Non-pigmented ciliary epithelial cell (primary cell): ENCODE measurements at places on chromosomes 1 and 21.

DNA sequence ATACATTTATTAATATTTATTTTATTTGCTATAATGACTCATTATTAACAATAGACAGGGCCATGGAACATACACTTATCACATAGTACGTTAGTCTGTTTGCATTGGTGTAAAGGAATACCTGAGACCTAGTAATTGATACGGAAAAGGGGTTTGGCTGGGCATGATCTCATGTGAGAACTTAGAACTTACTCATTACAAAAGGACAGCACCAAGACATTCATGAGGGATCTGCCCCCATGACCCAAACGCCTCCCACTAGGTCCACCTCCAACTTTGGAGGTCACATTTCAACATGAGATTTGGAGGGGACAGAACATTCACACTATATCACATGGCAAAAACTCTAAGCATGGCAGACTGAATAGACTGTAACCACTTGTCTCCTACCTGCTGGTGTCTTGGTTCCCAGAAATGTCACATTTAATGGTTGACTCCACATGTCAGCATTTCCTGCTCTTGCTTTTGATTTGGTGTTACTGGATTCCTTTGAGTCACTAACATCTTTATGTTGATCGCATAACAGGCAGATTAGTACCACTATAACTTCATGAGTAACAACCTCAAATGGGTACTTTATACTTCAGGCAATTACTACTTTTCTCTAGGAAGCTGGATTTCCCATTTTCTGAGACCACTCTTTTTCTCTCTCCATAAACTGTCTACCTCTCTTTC, 3.5 kb upstream of the C1orf116 start:
- DNase-seq = no peak

DNA sequence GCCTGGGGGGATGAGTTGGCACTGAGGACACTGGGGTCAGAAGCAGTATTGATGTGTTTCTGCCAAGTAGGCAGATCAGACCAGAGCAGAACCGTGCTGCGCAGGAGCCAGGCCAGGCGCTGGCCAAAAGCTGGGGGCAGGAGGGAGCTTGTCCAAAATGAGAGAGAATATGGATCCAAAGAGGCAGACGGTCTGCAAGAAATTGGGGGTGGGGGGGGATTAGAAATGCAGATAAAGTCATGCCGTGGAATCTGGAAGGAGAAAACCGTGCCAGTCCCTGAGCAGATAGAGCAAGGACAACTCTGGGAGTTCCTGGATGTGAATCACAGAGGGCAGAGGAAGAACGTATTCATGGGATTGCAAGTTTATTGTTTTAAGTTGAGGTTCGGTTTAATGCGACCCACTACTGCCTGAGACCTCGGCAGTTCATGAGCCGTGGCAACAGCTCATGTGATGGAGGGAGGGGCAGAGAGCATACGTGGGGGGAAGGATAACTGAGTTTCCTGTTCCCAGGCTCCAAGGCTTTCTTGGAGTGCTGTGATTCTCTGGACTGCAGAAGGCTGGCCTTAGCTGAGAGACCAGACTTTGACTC, 224.0 kb downstream of the FGGY start:
- DNase-seq = no peak

DNA sequence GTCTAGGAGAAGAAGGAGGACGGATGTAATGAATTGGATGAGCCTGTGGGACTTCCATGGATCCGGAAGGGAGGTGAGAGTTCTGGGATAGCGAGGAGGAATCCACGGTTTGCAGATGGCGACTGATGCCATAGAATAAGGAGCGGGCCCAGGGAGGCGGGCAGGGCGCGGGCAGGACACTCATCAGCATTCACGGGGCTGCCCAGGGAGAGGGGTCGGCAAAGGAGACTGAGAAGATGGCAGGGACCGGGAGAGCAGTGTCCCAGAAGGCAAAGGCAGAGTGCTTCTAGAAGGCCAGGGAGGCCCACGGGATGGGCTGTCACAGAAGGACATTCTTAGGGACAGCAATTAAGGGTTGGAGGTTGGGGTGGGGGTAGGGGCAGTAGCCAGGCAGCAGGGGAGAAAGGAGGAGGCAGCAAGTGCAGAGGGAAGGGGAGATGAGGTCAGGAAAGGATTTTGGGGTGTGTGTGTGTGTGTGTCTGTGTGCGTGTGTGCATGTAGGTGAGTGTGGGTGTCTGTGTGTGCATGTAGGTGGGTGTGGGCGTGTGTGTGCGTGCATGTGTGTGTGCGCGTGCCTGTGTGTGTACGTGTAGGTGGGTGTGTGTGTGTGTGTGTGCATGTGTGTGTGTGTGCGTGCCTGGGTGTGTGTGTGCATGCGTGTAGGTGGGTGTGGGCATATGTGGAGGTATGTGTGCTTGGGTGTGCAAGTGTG, 1.1 kb upstream of the COL8A2 start:
- no peak for DNase-seq

GRCh38 chr1:246987083-246987690, 20.7 kb downstream of the ZNF695 start:
- DNase-seq = no peak

DNA sequence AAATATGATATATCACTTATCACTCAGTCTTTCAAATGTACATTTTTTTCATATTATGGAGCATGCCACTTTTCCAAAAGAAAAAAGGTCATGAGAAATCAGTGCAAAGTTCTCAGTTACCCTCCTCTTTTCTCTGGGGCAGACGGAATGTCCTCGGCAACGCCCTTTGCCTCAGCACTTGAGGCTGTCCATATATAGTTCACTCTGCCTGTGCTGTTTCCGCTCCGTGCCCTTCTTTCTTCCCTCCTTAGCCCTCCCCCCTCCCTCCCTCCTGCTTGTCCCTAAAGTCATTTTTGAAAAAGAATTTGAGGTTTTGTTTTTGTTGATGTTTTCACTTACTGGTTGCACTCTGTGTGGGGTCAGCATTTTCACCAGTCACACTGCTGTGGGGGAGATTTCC, 5.4 kb downstream of the BARHL2 start:
- no peak for DNase-seq

- DNase-seq = no peak
Measured at GRCh38 chr1:17409391-17409811, 30.1 kb downstream of the RCC2 start.

- no peak for DNase-seq
Measured at GRCh38 chr1:109040989-109041620, 797 bp downstream of the WDR47 start.

DNA sequence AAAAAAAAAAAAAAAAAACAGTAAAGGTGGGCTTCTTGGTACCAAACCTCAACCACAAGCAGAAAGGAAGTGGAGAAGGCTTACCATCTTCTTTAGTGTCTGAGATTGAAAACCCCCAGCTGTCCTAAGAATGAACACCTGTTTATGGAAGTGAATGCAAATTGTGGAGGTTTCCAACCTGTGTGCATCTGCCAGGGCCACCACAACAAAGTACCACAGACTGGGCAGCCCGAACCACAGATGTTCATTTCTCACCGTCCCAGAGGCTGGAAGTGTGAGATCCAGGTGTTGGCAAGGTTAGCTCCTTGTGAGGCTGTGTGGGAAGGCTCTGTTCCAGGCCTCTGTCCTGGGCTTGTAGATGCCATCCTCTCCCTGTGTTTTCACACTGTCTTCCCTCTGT, 348.7 kb downstream of the SETD4 start:
- DNase-seq = no peak

GRCh38 chr1:173415905-173416450, 61.2 kb upstream of the PRDX6 start:
- no peak for DNase-seq

GRCh38 chr1:21963477-21964217, 13.2 kb upstream of the CELA3B start:
- no peak for DNase-seq

DNA sequence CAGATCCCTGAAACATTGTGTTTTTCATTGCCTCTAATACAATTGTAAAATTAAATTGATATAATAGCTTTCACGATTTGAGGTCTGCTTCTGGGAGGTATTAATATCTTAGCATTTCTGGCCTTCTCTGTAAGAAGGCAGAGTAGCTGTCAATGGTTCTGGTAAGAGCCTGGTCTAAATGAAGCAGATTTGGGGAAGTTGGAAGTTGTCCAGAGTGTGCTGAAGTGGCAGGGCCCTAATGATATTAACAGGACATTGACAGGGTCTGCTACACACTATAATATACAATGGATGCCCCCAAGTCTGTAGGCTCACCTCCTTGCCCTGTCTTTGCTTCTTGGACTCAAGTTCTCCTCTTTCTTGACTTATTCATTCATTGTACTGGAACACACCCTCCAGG, 99.5 kb downstream of the C4BPA start:
- DNase-seq = no peak

DNA sequence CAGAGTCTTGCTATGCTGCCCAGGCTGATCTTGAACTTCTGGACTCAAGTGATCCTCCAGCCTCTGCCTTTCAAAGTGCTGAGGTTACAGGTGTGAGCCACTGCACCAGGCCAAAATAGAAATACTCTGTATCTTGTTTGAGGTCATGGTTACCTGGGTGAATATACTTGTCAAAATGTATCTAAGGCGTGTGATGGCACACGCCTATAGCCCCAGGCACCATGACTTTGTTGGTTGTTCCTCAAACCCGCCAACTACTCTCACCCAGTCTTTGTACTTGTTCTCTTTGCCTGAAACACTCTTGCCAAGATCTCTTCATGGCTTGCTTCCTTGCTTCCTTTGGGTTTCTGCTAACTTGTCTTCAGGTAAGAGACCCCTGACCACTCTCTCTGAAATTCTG, 38.0 kb upstream of the RGS5 start:
- no peak for DNase-seq

- no peak for DNase-seq
Measured at GRCh38 chr1:210822932-210823331, 311.0 kb downstream of the KCNH1 start.

DNA sequence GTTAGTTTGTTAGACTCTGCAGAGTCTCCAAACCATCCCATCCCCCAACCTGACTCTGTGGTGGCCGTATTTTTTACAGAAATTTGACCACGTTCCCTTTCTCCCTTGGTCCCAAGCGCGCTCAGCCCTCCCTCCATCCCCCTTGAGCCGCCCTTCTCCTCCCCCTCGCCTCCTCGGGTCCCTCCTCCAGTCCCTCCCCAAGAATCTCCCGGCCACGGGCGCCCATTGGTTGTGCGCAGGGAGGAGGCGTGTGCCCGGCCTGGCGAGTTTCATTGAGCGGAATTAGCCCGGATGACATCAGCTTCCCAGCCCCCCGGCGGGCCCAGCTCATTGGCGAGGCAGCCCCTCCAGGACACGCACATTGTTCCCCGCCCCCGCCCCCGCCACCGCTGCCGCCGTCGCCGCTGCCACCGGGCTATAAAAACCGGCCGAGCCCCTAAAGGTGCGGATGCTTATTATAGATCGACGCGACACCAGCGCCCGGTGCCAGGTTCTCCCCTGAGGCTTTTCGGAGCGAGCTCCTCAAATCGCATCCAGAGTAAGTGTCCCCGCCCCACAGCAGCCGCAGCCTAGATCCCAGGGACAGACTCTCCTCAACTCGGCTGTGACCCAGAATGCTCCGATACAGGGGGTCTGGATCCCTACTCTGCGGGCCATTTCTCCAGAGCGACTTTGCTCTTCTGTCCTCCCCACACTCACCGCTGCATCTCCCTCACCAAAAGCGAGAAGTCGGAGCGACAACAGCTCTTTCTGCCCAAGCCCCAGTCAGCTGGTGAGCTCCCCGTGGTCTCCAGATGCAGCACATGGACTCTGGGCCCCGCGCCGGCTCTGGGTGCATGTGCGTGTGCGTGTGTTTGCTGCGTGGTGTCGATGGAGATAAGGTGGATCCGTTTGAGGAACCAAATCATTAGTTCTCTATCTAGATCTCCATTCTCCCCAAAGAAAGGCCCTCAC, at the start of gene OLIG2:
Gene OLIG2 (plus strand): TSS at position 447 of the 954 bp plus-strand sequence. CDS start 928 bp downstream, outside the sequence.
- no peak for DNase-seq

GRCh38 chr21:35014302-35015041, 34.6 kb downstream of the RUNX1 start:
- DNase-seq = no peak

DNA sequence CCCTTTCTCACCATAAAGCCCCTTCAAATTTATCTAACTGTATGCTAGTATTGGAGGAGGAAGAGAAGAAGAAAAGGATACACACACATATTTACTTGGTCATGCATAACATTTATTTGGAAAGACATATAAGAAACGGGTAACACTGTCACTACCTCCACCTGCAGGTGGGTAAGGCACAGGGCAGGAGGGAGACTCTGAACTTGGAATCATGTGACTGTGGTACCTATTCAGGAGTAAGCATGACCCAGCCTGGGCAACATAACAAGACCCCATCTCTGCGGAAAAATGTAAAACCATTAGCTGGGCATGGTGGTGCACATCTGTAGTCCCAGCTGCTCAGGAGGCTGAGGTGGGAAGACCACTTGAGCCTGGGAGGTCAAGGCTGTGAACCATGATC, 1.4 kb upstream of the PADI6 start:
- DNase-seq = no peak

DNA sequence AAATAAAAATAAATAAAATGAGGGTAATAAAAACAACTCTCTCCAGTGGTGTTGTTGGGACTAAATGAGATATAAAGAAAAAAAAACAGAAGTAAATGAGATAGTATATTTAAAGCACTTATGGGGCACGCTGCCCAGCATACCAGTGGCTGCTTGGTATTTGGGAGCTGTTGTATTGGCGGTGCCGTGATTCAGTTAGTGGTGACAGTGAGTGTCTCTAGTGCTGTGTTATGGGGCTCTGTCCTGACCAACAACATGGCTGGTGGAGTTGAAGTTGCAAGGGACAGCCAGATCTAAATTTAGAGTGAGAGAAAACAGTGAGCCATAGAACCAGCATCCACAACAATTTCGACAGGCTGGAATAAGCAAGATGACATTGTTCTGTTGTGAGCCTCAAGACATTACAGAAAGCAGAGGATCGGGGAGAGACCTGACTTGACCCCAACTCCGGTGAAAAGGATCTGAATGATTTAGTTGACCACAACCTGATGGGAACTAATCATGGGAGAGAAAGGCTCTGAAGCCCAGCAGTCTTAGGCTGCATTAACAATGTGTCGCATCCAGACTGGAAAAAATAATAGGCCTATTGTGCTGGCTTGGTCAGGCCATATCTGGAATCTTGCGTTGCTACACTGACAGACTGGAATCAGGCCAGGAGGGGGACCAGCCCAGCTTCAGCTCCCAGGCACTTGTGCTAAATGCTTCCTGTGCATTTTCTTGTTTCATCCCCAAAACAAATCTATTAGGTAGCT, 2.4 kb upstream of the MFSD2A start:
- no peak for DNase-seq

- DNase-seq = no peak
Measured at GRCh38 chr1:223386013-223386412, 7.2 kb upstream of the CCDC185 start.

DNA sequence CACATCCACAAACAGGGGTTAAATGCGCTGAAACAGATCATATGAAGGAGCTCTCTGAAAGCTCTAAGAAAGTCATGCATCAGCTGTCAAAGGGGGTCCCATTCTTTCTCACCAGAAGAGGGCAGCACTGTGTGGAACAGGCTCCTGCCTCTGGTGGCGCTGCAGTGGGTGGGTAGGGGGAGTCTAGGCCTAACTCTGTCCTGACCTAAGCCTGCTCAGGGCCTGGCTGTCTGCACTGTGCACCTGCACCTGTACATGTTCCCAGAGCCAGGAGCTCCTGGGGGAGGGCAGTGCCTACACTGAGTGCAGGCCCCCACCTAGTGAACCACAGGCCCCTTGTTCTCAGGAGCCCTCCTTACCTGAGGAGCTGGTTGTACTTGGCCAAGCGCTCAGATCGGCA, 16.0 kb downstream of the ENO1 start:
- DNase-seq = no peak

GRCh38 chr21:27078915-27079314, 112.0 kb upstream of the ADAMTS5 start:
- DNase-seq = no peak

- no peak for DNase-seq
Measured at GRCh38 chr1:55437692-55438091, 222.5 kb upstream of the USP24 start.
